Epithelial cell of prostate (primary cell): ENCODE measurements at places on chromosomes 7 and 10.

DNA sequence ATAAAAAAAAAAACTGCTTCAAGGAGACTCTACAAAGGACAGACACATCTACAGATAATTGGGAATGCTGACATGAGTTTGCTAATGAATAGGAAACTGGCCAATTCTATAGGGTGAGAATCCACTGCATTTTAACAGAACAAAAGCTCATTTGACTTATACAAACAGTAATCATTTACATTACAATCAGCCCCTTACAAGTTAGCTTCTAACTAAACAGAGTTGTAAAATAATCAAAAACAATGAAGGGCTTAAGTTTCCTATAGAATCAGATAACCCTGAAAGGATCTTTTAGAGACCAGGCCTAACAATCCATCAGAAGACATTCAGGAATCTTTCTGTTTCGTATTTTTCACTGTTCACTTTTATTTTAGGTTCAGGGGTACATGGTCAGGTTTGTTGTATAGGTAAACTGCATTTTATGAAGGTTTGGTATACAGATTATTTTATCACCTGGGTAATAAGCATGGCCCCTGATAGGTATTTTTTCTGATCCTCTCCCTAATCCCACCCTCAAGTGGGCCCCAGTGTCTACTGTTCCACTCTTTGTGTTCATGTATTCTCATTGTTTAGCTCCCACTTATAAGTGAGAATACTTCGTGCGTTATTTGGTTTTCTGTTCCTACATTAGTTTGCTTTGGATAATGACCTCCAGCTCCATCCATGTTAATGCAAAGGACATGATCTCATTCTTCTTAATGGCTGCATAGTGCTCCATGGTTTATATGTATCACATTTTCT is 131.3 kb upstream of the NOBOX start:
- no peak for DNase-seq

DNA sequence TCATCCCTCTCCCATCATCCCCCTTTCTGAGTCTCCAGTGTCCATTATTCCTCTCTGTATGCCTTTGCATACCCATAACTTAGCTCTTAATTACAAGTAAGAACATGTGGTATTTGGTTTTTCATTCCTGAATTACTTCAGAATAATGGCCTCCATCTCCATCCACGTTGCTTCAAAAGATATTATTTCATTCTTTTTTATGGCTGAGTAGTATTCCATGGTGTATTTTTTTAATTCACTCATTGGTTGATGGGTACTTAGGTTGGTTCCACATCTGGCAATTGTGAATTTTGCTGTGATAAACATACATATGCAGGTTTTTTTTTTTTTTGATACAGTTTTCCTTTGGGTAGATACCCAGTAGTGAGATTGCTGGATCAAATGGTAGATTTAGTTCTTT is 40.4 kb downstream of the CCSER2 start:
- DNase-seq: no peak

GRCh38 chr10:121069061-121069850 is 218.1 kb downstream of the WDR11 start:
- DNase-seq: peak; percentile 96

DNA sequence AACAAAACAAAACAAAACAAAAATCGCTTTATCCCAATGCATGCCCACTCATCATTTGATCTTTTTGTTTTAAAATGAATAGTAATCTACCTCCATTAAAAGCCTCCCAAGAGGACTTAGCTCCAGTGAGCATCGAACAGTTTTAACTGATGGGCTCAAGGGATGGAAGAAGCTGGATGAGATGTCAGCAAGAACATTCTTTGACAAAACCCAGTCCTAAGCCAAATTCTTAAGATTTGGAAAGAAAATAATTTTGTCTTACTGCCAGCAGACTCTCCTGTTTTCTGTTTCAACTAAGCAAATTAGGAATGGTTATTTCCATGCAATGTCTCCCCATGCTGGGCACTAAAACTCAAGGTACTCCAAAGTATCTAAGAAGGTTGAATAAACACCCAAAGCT is 127.3 kb downstream of the RNLS start:
- DNase-seq: no peak

DNA sequence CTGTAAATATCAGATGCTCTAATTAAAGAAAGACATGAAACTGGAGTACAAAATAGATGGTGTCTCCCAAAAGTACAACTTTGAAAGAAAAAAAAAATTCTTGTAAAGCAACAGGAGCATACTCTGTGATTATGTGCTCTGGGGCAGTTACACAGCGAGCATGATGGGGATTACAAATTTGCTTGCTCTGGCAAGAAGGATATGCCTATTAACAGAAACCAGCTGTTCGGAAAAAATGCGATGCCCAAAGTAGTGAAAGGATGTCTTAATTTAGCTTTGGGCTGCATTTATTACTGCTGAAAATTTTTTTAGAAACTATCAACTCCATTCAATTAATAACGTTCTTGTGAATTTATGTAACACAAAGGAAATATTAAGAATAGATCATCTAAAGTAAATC is 256.9 kb upstream of the TPK1 start:
- DNase-seq: no peak

- no peak for DNase-seq
These were observed 137.8 kb upstream of the PPP2R2D start for GRCh38 chr10:131762789-131763696.

GRCh38 chr10:1677307-1677939 is 59.9 kb downstream of the ADARB2 start:
- DNase-seq: no peak

DNA sequence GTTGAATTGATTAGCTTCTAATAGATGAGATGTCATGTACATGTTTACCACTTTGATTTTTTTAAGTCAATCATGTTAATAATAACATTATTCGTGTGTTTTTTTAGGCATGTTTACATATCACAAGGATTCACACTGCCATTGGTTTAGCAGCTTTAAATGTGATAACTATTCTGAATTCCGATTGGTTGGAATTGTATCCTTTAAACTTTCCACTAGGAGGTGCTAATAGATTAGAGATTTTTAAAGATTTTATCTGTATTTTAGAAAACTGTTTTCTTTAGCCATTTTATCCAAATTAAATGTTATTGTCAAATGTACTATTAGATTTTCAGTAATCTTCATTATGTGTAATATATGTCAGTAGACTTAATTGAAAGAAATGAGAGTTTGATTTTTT is 83.2 kb downstream of the HECTD2 start:
- peak; percentile 14 for DNase-seq

DNA sequence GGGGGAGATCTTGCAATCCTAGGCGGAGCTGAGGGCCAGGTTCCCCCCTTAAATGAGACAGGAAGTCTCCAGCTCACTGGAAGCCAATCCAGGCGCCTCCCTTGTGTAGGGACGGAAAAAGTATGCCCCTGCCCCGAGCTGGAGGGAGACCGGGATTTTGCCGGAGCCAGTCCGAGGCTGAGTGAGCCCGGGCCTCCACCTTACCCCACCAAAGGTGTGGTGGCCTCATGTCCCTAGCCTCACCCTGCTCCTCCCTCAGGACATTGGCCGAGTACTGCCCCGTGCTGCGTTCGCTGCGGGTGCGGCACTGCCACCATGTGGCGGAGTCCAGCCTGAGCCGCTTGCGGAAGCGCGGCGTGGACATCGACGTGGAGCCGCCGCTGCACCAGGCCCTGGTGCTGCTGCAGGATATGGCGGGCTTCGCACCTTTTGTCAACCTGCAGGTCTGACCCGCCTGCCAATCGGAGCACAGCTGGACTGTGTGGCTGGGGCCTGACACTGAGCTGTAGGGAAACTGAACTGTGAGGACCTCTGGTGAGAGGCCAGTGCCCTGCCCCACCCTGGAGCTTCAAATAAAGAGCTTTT is 2.0 kb downstream of the FBXL15 start:
- peak; percentile 20 for DNase-seq

DNA sequence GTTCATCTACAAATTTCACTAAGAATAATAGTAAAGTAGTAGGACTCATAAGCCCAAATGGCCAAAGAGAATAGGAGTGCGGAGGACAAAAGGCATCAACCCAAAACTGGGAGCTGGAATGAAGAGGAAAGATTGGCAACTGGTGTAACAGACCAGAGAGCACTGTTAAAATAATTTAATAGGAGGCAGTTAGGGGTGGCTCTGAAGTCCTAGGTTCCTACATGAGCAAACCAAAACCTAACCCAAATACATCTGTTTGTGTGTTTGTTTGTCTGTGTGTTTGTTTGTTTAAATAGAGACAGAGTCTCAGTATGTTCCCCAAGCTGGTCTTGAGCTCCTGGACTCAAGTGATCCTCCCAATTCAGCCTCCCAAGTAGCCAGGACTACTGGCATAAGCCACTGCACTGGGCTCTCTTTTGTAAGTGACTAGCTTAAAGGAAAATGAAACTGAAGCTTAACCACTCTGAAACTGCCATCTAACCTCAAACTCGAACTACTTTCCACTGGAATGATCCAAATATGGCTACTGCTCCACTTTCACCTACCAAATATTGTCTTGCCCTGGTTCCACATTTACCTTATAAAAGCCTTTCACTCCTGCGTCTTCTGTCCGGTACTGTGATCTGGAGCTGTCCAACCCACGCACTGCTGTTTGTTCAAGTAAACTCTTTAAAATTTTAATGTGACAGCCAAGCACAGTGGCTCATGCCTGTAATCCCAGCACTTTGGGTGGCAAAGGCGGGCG is 94.9 kb downstream of the AKR1D1 start:
- DNase-seq: no peak

GRCh38 chr7:120981888-120982615 is 6.5 kb upstream of the CPED1 start:
- DNase-seq: peak; percentile 3

DNA sequence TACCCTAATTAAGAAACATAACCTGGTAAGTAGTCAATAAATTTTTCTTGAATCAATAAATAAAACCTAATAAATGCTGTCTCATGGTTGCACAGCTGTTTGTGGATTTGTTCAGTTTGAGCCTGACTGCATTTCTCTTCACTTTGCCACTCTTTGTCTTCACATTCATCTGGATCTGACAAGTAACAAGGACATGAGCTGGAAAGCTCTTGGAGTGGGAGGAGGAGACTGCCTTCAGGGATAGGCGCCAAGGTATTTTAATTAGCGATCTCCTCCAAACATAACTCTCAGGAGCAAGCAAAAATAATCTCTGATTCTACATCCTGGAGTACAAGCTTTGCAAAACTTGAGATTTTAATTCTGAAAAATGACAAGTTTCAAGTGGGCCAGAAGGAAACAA is 251.0 kb downstream of the BMPER start:
- DNase-seq: no peak

GRCh38 chr7:2129323-2130095 is 103.2 kb downstream of the MAD1L1 start:
- DNase-seq: no peak

DNA sequence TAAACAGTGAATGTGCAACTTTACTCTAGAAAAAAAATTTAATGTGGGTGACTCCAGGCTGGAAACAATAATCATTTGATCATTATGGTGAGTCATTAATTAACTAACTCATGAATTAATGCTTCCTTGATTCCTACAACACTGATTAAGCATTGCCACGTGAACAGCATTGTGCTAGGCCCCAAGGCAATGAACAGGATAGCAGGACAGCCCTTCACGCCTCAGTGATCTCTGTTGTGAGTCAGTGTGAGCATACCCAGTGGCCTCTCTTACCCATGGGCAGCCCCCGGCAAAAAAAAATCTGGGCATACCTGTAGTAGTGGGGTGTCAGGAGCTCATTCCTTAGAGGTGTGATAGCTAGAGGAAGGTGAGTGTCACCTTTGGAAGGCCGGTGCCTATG is 76.0 kb downstream of the DENND2A start:
- DNase-seq: peak; percentile 90

DNA sequence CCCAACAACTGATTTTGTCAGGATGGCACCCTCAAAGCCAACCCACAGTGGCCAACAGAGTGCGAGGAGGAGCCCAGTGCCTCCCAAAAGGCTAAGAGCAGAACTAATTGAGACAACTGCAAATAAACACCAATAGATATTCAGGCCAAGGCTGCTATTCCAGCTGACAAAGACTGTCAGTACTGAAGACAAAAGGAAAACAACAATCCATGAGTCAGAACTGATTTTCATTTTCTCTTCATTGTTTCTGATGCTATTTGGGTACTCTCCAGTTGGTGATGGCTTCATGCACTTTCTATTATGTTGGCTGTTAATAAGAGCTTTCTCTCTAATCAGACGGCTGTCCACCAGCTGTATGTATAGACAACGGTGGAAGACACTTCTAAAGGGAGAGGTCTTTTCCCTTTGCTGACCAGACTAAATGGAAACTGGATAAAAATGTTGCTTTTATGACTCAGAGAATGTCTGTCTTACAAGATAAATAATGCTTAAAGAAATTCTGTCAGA is 515.9 kb downstream of the PARD3 start:
- no peak for DNase-seq

- DNase-seq: no peak
These were observed 5.7 kb downstream of the UPK3B start for GRCh38 chr7:76515999-76516443.

DNA sequence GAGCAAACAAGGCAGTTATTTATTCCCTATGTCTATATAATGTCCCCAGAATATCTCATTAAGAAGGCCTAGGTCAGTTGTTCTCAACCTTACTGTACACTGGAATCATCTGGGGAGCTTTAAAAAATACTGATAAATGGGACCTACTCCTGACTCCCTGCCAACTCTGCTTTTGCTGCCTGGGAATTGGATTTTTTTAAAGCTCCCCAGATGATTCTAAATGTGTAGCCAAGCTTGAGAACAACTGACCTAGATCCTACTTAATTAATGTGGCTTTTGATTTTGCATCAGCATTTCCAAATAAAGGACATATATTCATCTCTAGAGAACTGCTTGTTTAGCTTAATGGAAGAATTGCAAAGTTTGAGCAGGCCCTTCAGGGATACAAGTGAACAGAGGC is 91.7 kb upstream of the HPS1 start:
- DNase-seq: no peak

DNA sequence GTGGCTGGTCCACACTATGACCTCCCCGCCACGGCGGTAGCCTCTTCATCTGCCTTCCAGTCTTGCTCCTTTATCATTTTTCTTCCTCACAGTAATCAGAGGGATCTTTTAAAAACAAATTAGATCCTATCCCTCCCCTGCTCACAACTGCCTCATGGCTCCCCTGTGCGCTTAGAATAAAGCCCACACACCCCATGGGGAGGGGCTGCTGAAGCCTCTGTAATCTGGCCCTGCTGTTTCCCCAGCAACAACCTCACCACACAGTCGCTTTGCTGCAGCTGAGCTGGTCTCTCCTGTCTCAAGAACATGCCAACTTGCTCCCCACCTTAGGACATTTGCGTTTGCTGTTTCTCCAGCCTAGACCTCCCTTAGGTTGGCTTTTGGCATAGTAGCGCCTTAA is 41.0 kb downstream of the SP8 start:
- no peak for DNase-seq

DNA sequence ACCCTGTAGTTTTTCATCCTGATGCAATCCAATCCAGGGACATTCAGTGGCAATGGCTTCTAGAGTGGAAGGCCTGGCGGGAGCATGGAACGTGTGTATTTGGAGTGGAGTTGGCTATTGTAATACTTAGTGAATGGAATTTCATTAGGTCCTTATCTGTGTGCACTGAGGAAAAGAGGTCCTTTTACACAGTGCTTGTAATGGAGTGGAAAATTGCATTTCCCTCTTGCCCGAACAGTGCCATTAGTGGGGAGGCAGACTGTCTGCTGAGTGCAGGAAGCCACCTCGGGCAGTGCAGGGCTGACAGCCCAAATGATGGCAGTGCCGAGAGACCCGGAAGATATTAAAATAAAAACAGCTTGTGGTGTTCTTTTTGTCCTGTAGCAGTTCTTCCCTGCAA is 786.6 kb downstream of the LRMDA start:
- DNase-seq: no peak

- no peak for DNase-seq
These were observed 20.0 kb upstream of the FAM204A start for GRCh38 chr10:118362103-118362502.
